ENCODE measurements at places on chromosomes 3 and 15.

- no peak for DNase-seq
These were observed 43.4 kb downstream of the C2CD4A start for GRCh38 chr15:62109982-62110851.

- DNase-seq = no peak
These were observed 94.5 kb downstream of the ABI3BP start for GRCh38 chr3:100898681-100899080.

DNA sequence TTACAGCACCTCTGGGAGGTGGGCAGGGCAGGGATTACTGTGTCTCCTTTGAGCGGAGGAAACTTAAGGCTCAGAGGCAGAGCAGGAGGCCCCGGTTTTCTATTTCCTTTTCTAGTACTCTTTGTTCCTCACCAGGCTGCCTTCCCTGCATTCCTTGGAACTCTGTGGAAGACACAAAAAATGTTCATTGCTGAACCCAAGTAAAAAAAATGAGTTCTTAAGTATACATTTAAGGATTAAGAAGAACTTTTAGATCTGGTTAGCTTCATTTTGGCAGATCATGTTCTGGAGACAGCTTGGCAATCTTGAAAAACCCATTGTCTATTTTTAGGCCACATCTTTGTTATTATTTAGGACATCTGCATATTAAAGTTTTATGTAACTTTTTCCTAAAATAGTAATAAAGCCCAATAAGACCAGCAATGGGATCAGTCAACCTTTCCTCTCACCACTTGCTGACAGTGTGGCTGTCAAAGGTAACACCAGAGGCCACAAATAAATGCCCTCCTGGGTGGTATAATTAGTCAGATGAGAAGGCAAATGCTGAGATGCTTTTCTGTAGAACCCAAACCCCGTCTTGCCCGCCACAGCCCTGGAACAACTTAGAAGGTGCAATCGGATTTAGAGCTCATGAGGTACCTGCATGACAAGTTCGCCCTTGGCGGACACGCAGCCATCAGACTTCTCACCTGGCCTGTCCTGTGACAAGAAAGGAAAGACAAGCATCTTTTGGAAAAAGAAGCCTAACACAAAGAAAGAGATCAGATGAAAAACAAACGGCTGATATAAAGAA is 97.2 kb downstream of the DGKG start:
- DNase-seq = no peak

GRCh38 chr3:123869165-123869564 is 15.0 kb downstream of the MYLK start:
- DNase-seq = no peak

GRCh38 chr3:122609798-122610559 is 32.5 kb downstream of the PARP15 start:
- DNase-seq = peak; percentile 59

DNA sequence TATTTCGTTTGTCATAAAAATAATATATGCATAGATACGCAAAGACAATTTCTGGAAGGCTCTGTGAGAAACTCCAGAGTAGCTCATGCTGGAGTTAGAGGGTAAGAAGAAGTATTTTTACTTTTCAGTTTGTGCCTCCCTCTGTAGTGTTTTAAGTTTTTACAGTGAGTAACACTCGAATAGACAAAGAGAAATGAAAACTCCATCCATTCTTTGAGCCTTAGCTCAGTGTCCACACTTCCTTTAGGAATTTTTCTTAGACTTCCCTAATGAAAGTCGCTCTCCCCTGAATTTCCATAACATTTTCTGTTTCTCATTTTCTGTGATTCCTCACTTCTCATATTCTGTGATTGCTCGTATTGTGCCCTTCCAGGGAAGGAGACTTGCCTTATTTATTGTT is 2.1 kb downstream of the BLOC1S6 start:
- DNase-seq = no peak

DNA sequence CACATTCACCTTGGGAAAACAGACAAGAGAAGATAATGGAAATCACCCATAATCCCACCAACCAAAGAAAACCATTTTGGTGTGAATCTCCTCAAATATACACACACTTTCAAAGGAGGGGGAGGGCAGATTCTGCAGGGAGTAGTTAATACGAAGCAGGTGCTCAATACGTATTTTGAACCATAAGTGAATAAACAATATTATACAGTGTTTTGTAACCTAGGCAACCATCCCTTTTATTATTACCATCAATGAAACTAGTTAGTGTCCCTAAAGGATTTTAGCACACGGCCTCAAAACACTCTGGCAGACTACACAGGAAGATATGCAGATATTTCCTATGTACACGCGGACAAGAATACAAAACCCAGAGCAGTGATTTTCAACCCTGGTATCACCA is 6.1 kb downstream of the OSBPL10 start:
- DNase-seq = no peak

- DNase-seq = no peak
These were observed 515.6 kb downstream of the ZIC1 start for GRCh38 chr3:147924755-147925154.

DNA sequence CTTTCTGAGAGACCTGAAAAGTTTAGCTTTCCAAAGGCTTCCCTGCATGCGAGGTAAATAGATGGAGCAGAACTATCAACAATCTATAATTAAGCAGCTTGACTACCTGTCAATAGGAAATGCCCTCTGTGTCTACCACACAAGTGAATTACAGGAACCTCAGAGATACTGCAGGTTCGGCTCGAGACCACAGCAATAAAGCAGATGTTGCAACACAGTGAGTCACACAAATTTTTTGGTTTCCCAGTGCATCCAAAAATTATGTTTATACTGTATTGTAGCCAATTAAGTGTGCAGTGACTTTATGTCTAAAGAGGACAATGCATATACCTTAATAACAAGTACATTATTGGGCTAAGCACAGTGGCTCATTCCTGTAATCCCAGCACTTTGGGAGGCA is 252.0 kb downstream of the UBE2E2 start:
- DNase-seq = peak; percentile 12

GRCh38 chr3:171184372-171184771 is 157.9 kb upstream of the SLC2A2 start:
- no peak for DNase-seq

GRCh38 chr3:176904506-176904905 is 292.8 kb downstream of the TBL1XR1 start:
- DNase-seq = no peak

DNA sequence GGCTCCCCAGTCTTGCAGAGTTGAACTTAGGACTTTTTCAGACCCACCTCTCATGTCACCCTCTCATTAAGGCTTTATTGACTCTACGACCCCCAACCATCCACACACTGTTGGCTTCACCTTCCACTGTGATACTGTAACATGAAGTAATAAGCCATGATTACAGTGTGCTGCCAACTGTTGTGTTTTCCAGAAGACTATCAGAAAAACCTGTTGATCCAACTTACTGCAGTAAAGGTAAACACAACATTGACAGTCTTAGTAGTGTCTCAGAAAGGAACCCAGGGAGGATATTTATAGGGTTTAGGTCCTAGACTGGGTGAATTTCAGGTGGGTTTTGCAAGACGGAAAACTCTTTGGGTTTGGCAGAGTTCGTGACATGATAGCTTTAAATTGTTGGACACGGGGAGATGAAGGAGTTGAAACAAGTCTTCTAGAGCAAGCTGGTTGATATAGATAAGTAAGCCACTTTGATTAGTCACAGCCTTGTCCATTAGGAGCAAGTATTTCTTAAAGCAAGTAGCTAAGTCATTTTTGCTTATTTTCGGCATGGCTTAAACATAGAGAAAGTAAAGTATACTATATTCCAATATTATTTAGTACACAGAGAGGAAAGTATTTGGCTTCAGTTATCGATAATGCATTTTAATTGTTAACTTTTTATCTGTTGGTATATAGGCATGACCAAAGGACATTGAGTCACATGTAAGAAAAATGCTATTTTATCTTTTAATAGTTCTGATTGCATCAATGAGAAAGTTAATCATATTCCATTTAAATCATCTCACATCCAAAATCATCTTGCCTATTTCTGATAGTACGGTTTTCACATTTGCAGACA is 2.4 kb upstream of the COL6A5 start:
- DNase-seq = no peak

All from HTR-8/SVneo (cell line).